ENCODE measurements at places on chromosomes 5 and 9. TPM values are rescaled to one million over a fixed set of nuclear protein-coding genes. Genes with fewer than 3 reads are reported as not detected.

The HRCT1 gene
- total RNA-seq: not detected

GRCh38 chr5:42483472-42484154, 60.4 kb downstream of the GHR start:
- no peak overlapping the region for H3K4me3 ChIP-seq
- DNase-seq: no peak
- no peak overlapping the region for H3K27ac ChIP-seq
- no peaks in the 10 kb centered on the region for H3K4me1 ChIP-seq

GRCh38 chr9:92176068-92176799, 61.0 kb upstream of the SPTLC1 start:
- no peak for DNase-seq
- no peak overlapping the region for H3K4me3 ChIP-seq
- no peak overlapping the region for H3K27ac ChIP-seq
- no peaks in the 10 kb centered on the region for H3K4me1 ChIP-seq
- no peaks in the 10 kb centered on the region for H3K36me3 ChIP-seq
- no peaks in the 10 kb centered on the region for H3K27me3 ChIP-seq

DNA sequence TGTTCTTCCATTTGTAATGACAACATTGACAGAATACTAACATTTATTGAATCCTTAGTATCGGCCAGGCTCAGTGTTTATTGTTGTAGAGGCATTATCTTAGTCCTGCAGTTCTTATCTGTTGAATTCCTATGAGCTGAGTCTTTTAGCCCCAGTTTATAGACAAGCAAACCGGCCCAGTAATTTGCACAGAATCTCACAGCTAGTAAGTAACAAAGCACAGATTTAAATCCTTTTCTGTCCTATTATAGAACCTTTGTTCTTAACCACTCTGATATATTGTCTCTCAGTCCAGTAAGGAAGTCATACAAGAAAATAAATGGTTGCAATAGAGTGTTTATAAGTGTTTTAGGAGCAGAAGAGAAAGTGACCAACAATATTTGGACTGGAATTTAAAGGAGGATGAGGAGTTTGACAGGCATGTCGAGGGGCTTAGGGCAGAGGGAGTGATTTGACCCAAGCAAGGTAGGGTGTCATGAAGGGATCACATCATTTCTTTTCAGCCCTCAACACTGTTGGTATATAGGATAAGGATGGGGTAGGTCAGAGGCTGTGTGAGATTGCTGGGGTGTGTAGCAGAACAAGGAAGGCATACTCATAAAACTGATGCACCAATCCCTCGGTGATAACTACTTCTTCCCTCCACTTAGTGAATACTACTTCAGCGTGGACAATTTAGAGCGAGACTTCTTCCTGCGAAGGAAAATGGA, 39.5 kb downstream of the LARP1 start:
- H3K27ac ChIP-seq: no peak overlapping the region
- H3K27me3 ChIP-seq: no peaks in the 10 kb centered on the region
- peaks cover 67% of the 10 kb centered on the region for H3K36me3 ChIP-seq
- DNase-seq: no peak
- no peak overlapping the region for H3K4me3 ChIP-seq
- H3K4me1 ChIP-seq: no peaks in the 10 kb centered on the region

The MELK gene
- total RNA-seq: 53.1 TPM

GRCh38 chr5:80763873-80764647, 109.3 kb upstream of the DHFR start:
- no peaks in the 10 kb centered on the region for H3K27me3 ChIP-seq
- no peak overlapping the region for H3K27ac ChIP-seq
- no peak for DNase-seq
- H3K4me1 ChIP-seq: no peaks in the 10 kb centered on the region
- no peak overlapping the region for H3K4me3 ChIP-seq

The ISL1 gene
- total RNA-seq: 0.19 TPM

DNA sequence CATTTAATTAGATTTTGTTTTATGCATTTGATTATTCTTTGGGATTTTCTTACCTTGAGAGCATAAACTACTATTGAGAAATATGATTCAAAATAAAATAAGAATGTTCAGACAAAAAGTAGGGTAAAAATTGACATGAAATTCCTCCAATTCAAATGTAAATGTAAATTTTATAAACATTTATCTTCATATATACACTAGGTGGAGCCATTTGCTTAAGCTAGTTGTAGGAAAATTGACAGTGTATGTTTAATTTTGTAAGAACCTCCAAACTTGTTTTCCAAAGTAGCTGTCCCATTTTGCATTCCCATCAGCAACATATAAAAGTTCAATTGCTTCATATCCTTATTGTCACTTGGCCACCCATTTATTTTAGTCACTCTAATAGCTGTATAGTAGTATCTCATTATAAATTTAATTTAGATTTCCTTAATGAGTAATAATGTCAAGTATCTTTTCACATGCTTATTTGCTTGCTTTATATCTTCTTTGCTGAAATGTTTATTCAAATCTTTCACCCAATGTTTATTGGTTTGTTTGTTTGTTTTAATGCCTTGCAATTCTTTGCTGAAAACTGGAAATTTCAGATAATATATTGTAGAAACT, 37.6 kb upstream of the SLCO6A1 start:
- H3K36me3 ChIP-seq: no peaks in the 10 kb centered on the region
- no peak for DNase-seq
- no peaks in the 10 kb centered on the region for H3K4me1 ChIP-seq
- H3K27me3 ChIP-seq: no peaks in the 10 kb centered on the region
- no peak overlapping the region for H3K4me3 ChIP-seq

DNA sequence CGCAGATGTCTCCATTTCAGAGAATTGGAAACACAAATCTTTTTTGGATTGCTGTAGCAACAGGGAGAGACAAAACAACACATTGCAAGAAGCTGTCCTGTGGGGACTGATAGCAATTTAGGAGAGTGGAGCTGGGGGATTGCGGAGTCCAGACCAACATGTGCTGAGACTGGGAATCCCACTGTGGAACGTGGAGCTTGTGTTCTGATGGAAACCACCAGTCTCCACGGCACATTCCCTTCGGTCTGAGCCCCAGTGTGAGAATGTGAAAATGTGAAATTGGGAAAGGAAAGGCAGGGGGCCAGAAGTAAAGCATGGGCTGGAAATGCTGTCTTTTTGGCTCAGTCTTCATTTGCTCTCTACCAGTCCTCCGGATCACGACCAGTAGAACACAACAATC, 348.8 kb upstream of the TNC start:
- H3K4me3 ChIP-seq: no peak overlapping the region
- H3K27me3 ChIP-seq: no peaks in the 10 kb centered on the region
- no peak for DNase-seq
- no peak overlapping the region for H3K27ac ChIP-seq
- peaks cover 5% of the 10 kb centered on the region for H3K4me1 ChIP-seq

DNA sequence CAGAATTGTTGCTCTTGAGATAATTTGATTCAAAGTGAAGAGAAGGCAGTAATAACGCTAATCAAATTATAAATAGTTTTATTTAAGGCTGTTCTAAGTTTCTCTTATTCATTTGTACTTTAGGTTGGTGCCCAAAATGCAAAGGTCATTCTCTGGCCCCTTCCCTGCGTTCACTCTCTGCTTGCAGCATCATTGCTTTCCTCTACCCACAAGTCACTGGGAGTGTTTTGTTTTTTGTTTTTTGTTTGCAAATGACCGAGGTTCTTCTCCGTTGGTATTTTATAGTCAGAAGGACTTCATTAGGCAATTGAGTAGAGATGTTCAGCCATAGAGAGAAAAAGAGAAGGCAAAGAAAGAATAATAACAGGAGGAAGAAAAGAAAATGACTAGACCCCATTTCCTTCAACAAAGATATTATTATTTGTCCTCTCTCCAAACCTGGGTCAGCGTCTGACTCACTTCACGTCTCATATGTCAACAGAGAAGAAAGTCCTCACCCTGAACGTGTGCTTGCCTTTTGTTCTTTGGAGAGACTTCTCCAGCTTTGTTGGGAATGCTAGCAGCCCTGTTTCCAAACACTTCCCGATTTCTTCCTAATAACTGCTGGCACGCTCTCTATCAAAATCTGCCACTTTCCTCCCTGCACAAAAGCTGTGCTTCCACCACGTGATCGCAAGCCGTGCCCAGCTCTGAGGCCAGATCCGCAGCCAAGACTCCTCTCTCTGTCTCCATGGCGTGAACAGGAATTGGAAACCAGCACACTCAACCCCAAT, 119.8 kb downstream of the EBF1 start:
- H3K27me3 ChIP-seq: no peaks in the 10 kb centered on the region
- DNase-seq: no peak
- no peak overlapping the region for H3K4me3 ChIP-seq
- H3K27ac ChIP-seq: no peak overlapping the region
- H3K36me3 ChIP-seq: no peaks in the 10 kb centered on the region
- peaks cover 4% of the 10 kb centered on the region for H3K4me1 ChIP-seq

DNA sequence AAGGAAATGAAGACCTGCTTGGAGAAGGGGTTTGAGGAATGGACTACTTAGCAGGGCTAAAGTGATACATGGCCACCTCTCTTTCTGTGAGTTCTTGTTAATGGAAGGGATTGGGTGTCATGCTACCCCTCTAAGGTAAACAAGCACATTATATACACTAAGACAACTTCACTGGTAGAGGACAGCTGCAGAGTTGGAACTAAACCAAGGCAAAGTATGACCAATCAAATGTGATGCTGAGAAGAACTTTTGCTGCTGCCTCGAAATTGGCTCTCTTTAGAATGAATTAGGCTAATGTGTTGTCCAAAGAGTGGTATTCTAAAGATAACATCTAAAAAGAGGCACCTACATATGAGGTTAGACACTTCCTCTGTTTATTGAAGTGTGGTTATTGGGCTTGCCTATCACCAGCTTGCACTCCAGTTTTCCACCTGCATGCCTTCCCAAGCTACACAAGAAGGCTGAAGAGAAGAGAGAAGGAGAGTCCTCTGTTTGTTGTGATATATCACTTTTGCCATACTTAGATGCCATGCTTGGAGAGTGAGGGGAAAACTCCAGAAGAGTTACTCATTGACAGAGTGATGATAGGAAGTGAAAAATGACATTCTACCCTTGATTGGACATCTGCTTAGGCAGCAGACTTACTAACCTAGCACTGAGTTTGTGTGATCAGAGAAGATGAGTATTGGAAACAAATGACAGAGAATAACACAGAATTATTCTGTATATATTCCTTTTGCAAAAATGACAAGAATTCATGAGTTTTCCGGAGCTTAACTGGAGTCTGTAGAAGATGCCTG, 536.1 kb downstream of the ZNF608 start:
- no peaks in the 10 kb centered on the region for H3K36me3 ChIP-seq
- H3K4me1 ChIP-seq: no peaks in the 10 kb centered on the region
- no peak overlapping the region for H3K4me3 ChIP-seq
- no peak for DNase-seq
- H3K27me3 ChIP-seq: no peaks in the 10 kb centered on the region

All from H1 (cell line).